ENCODE measurements at places on chromosomes 16 and 17.

- DNase-seq = no peak
Observed at GRCh38 chr17:19857640-19858039, 10.1 kb downstream of the ULK2 start.

DNA sequence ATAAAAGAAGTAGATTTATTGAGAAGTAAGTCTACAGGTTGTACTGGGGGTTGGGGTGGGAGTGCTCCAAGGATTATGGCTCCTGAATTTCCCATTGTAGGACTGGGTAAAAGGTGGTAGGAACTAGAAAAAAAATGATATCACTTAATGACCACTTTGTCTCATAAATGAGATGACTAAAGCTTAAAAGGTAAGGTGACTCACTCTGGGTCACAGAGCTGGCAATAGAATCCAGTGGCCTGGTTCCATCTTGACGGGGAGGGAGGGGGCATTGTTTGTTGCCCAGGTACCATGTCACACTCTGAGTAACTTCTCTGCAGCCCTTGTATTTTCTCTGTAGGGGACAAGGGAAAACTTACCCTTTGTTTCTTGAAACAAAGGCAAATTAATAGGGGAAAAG is 126.1 kb downstream of the PITPNC1 start:
- no peak for DNase-seq

- DNase-seq = peak; percentile 60
Observed at GRCh38 chr16:2468725-2469398, 2.2 kb upstream of the NTN3 start.

GRCh38 chr17:31721291-31722025 is 137.6 kb downstream of the COPRS start:
- DNase-seq = no peak

DNA sequence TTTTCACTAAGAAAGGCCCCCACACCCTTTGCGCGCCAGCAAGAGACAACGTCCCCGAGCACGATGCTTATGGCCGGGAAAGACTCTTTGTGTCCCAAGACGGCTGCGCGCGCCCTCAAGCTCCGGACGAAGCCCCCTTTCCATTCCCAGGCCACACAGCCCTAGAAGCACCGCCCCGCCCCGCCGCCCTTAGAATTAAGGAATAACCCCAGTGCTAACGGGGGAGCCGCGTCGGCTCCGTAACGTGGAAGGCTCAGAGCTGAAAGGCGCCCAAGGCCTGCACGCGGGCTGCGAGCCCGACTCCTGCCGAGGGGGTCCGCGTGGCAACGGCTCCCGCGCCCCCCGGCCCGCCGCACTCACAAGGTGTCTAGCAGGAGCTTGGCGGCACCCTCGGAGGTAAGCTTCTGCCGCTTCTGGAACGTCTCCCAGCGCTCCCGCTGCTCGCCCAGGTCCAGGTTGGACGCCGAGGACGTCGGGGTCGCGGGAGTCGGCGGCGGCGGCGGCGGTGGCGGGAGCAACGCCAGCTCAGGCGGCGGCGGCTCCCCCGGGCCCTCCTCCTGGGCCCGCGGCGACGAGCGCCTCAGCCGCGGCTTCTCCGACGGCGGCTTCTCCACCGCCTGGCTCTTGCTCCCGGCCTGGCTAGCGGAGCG is 477 bp downstream of the CENPV start:
- DNase-seq = no peak

- DNase-seq = peak; percentile 60
Observed at GRCh38 chr16:6229186-6229585, 1103.5 kb upstream of the RBFOX1 start.

GRCh38 chr17:79546386-79546785 is 64.5 kb downstream of the RBFOX3 start:
- no peak for DNase-seq

All from NCI-H2029 (cell line).